ENCODE measurements at places on chromosomes 4 and X. TPM values are rescaled to one million over a fixed set of nuclear protein-coding genes. Genes with fewer than 3 reads are reported as not detected.
A peak's percentile ranks its signal among the peaks of the same experiment; 100 is the strongest.

ADAM29 gene
- not detected for total RNA-seq

GRCh38 chrX:139448996-139449395 is 81.5 kb upstream of the F9 start:
- peak; percentile 56 for DNase-seq

PCDH7 gene
- total RNA-seq, result 1.2 TPM

GRCh38 chrX:13397878-13398818 is 78.3 kb upstream of the ATXN3L start:
- DNase-seq, result peak; percentile 99

- no peak for DNase-seq
These were observed 156.8 kb upstream of the STS start for GRCh38 chrX:6990552-6991193.
